ENCODE measurements at places on chromosomes 3 and 15.

DNA sequence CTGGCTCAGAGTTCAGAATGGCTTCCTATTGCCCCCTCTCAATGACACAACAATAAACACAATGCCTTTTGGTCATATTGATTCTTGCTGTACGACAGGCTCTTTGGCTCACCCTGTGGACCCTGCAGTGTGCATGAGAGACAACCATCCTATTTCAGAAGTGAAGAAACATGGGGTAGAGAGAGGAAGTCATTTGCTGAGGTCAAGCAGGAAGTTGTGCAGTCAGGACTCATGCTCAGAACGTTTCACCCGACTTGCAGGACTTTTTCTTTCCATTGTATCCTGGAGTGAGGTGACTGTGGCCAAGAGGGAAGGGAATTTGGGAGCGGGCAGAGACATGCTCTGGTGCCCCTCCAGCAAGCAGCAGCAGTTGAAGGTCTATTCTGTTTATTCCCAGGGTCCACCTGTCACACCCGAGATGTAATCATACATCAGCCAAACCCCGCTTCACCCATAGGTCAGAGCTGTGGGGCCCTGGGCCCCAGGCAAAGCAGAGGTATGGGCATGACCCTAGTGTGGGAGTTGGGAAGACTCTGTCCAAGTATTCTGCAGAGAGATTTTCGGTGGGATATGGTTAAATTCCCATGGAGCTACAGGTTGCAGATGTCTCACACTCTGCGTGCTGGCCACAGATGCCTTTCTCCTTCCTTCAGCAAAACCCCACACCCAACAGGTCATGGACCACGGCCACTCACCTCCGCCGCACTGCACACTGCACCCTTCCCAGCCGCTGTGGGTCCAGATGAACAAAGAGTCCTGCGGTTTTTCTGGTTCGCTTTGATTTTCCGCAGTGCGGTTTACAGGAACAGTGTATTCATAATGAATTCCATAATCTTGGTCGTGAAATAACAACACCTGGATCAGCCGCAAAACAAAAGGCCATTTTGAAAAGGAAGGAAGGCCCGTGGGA is 290.6 kb downstream of the ADAMTS17 start:
- no peak for DNase-seq

GRCh38 chr3:72595376-72595775 is 252.9 kb downstream of the SHQ1 start:
- DNase-seq = no peak

GRCh38 chr15:100918034-100918689 is 995 bp upstream of the LRRK1 start:
- peak; percentile 95 for DNase-seq

- no peak for DNase-seq
Observed at GRCh38 chr3:18657858-18658820, 233.0 kb upstream of the SATB1 start.

DNA sequence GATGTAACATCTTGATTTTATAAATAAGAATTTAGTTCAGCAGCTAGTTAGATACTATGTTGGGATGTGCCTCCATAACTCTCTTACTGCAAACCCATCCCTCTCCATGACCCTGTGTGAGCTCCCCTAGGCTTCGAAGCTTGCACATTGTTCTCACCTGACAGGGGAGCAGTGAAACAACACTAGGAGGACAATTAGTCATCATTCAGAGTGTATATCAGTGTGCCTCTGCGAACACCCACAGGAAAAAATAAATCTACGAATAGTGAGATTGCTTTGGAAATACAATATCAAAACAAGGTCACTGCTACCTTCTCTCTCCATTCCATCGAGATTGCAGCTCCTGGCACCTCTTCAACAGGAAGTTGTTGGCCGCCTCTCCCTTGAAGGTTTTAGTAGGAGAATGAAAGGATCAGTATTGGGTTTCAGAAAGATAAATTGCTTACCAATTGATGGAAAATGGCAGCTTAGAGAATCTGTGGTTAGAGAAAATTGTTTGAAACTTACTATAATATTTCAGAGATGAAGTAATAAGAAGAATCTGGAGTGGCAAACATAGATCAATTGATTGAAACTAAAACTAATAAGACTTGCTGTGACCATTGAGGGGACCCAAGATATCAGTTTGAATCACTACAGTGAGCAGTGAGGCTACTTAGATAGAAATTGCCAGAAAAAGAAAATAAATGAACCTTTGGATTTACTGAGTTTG is 103.2 kb downstream of the CHL1 start:
- no peak for DNase-seq

DNA sequence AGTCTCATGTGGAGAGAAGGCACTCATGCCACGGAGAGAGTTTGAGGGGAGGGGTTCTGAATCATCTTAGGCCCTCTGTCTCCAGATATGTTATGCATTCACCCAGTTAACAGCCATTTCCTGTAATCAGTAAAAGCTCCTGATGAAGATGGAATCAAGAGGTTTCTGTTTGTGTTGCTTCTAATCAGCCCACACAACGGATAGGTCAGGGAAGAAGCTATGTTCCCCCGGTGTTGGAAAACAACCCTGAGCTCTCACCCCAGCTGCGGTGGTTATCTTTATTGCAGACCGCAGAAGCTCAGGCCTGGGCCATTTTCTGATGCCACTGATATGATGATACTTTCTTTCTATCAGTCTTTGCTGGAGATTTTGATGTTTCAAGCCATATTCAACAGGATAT is 338.5 kb upstream of the ONECUT1 start:
- no peak for DNase-seq

- DNase-seq = peak; percentile 7
Observed at GRCh38 chr3:131543714-131544113, 40.9 kb upstream of the MRPL3 start.

DNA sequence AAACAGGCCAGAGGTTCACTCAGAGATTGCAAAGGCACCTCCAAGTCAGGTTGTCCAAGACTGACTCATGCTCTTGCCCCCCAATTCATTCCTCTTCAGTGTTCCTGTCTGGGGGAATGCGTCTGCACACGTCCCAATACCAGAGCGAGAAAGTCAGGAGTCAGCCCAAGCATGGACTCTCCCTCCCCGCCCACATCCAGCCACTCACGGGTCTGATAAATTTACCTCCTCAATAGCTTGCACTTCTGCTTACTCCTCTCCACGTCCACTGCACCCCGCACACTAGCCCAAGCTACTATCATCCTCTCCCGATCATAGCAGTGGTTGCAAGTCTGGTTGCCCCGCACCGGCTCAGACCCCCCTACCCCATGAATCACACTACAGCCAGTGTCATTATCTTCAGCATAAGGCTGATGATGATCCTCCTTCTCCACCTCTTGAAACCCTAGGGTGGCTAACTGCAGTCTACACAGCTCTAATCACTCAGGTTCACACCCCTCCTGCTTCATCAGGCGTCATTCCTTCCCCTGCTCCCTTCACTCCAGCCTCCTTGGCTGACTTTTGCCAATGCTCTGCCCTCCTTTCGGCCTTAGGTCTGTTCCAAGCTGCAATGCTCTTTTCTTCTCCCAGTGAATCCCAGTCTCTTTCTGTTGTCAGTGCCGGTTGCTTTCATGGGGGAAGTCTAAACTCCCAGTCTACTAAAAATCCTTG is 27.6 kb upstream of the MYO1E start:
- no peak for DNase-seq

DNA sequence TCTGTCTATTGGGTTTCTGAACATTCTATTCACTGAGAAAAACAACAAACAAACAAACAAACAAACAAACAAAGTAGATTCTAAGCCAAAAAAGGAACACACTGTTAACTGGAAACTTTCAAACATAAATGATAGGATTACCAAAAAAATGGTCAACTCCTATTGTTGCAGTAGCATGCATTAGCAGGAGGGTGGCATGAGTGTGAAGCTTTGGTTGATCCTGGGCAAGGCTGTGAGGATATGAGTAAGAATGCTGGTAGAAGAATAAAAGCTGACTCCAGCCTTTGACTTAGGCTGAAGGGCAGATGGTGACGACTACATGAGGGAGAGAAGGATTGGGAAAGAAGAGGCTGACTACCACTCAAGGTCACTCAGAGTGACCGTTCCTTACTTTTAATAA is 810.3 kb downstream of the VGLL3 start:
- DNase-seq = peak; percentile 41

- no peak for DNase-seq
Observed at GRCh38 chr3:195879416-195880036, 28.8 kb downstream of the TNK2 start.

GRCh38 chr3:168956076-168956475 is 707.4 kb downstream of the MECOM start:
- DNase-seq = no peak

DNA sequence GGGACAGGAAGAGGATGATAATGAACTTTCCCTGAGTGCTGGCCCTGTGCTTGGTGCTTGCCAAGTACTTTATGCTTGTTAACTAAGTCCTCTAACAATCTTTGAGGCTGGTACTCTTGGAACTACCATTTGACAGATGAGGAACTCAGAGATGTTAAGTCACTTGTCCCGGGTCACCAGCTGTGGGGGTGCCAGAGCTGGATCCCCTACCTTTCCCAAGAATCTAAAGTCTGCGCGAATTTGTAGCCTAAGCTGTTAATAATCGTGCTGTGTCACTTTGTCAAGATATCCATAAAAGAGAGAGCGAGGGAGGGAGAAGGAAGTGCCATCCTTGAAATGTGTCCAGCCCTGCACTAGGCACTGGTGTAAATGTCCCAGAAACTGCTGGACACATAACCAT is 19.0 kb upstream of the ACOX2 start:
- DNase-seq = no peak

Data from iPS-NIHi11 (cell line).